Fibroblast of skin of back (primary cell): ENCODE measurements at places on chromosomes 2 and 18.

- DNase-seq, result no peak
Measured at GRCh38 chr18:27135504-27136207, 49.5 kb downstream of the CHST9 start.

DNA sequence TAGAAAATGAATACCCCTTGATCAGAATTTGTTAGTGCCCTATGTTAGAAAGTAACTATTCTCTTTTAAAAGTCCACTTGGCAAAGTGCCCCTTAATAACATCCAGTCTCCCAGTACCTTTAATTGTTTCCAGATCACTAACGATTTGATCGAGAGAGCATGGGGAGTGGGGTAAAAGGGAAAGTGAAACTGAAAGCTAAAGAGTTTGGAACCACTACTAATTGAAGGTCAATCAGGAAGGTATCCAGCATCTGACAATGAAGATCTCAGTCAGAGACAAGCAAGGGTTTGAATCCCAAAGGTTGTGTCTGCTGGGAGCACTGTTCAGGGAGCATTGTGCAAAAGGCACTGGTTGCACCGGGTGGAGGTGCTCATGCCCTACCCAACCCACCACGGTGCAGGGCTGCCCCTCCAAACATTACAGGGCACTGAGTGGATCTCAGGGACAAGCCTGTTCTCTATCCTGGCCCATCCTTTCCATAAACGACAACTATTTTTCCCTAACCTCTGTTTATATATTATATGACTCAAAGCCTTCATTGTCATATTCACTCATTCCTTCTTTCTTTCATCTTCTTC is 14.6 kb upstream of the RIT2 start:
- DNase-seq, result peak; percentile 40

GRCh38 chr2:3349211-3349693 is 28.4 kb downstream of the EIPR1 start:
- no peak for DNase-seq

GRCh38 chr2:85430752-85431569 is 12.4 kb downstream of the SH2D6 start:
- DNase-seq, result no peak

DNA sequence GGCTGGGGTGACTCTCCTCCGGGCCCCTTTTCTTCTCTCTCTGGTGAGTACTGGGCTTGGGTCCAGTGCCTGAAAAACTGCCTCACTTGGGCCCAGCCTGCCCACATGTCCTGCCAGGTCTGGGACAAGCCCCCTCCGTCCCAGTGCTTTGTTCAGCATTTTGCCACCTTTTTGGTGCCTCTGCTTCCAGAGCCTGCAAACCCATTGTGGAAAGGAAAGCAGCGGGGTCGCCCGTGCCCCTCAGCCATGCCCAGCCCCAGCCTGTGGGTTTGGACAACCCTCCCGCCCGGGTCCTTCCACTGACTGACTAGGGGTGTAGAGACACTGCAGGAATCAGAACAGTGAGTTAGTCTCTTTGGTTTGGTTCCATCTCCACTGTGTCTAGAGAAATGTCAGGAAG is 140.7 kb upstream of the ALKAL2 start:
- no peak for DNase-seq

GRCh38 chr18:73670524-73670923 is 477.1 kb downstream of the FBXO15 start:
- no peak for DNase-seq

DNA sequence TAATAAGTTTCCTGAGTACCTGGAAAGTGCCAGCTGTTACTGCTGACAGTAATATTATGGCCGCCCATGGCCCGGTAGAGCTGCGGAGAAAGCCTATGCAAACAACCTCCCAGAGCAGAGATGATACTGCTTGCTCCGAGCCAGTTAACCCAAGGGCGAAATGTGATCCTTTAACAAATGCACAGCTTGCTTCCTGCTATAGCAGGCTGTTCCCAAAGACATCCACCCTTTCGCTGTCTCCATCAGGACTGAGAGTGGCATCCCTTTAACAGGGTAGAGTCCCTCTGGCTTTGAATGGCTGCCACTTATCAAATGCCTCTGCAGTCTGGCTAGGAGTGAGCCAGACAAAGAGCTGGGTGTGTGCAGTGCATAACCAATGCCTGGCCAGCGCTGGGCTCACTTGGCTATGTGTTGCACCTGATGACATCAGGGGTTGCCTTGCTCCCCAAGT is 69.7 kb upstream of the DAPL1 start:
- no peak for DNase-seq

GRCh38 chr18:58496937-58497336 is 132.0 kb downstream of the ALPK2 start:
- DNase-seq, result no peak

GRCh38 chr2:88615822-88616221 is 11.4 kb downstream of the EIF2AK3 start:
- no peak for DNase-seq

- DNase-seq, result peak; percentile 66
Measured at GRCh38 chr2:42974721-42975717, 182.6 kb upstream of the HAAO start.

- DNase-seq, result no peak
Measured at GRCh38 chr18:62812242-62812641, 96.9 kb downstream of the PHLPP1 start.

DNA sequence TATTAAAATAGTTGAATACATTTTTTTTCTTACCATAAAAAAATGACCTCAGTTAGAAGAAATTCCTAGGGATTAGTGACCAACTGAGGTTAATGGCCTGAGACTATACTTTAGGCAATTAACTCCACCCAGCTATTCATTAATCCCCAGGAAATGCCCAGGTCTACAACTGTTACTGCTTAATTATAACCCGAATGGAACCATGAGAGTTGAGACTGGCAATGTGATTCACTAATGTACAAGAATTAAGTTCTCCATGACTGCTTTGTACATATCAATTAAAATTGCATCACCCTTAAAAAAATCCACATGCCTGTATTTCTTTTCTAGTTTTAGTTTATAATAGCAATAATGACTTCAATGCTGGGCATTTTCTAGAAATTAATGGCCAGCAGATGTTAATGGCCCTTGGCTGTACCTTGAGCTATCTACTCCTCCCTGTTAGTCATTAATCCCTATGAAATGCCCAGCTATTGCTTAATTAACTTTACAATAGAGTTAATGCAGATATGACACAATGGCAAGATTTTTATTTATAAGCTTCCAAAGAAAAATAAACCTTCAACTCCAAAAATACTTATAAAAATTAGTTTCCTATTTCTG is 44.1 kb downstream of the ERBB4 start:
- DNase-seq, result no peak

- no peak for DNase-seq
Measured at GRCh38 chr2:106160786-106161261, 33.3 kb downstream of the UXS1 start.

DNA sequence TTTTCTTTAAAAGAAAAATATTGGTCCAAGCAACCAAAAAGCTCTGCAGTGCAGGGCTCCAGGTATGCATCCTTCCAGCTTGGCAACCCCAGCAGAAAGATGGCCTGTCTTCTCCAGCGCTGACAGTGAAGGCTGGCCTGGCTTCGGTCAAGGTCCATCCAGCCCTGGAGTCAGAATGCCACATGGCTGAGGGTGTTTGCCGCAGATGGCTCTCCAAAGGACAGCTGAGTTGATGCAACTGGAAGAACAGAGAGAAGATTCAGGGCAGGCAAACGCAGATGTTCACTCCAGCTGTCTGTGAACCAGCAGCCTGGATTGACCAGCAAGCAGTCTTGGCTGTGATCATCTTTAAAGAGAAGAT is 51.4 kb downstream of the MARCO start:
- no peak for DNase-seq

- no peak for DNase-seq
Measured at GRCh38 chr2:54879032-54879431, 155.6 kb downstream of the EML6 start.

GRCh38 chr2:20217041-20217970 is 7.6 kb downstream of the SDC1 start:
- peak; percentile 31 for DNase-seq

GRCh38 chr2:188551671-188552070 is 260.0 kb downstream of the GULP1 start:
- no peak for DNase-seq

GRCh38 chr2:138610201-138610953 is 108.8 kb downstream of the SPOPL start:
- no peak for DNase-seq

DNA sequence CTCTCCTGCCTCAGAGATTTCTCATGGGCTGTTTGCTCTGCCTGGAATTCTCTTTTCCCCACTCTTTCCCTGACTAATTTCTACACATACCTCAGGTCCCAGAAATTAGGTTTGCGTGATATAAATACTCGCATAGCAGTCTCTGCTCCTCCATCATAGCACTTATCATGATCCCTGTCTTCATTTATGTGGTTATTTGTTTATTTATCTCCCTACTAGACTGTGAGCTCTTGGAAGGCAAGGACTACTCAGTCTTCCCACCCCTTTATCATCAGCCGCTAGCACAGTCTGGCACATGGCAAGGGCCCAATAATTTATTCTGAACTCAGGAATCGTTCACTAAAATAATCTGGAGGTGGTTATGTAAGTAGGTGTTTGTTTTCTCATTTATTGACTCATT is 79.3 kb downstream of the ADCYAP1 start:
- DNase-seq, result no peak

- DNase-seq, result no peak
Measured at GRCh38 chr2:77370511-77370910, 151.7 kb downstream of the LRRTM4 start.

- DNase-seq, result peak; percentile 29
Measured at GRCh38 chr2:85308896-85309555, 18.8 kb downstream of the TGOLN2 start.

DNA sequence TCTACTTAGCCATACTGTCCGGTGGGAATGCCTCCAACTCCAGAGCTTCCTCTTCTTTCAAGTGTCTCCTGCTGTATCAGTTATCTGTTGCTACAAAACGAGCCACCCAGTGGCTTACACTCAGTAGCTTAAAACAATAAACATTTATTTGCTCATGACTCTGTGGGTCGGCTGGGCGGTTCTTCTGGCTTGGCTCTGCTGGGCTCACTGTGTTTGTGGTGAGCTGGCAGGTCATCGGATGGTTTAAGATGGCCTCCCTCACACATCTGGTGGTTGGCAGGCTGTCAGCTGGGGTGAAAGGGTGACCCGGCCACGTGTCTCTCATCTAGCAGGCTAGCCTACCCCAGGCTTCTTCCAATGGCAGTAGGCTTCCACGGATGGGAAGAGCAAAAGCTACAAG is 122.4 kb upstream of the SLC1A4 start:
- DNase-seq, result peak; percentile 86

DNA sequence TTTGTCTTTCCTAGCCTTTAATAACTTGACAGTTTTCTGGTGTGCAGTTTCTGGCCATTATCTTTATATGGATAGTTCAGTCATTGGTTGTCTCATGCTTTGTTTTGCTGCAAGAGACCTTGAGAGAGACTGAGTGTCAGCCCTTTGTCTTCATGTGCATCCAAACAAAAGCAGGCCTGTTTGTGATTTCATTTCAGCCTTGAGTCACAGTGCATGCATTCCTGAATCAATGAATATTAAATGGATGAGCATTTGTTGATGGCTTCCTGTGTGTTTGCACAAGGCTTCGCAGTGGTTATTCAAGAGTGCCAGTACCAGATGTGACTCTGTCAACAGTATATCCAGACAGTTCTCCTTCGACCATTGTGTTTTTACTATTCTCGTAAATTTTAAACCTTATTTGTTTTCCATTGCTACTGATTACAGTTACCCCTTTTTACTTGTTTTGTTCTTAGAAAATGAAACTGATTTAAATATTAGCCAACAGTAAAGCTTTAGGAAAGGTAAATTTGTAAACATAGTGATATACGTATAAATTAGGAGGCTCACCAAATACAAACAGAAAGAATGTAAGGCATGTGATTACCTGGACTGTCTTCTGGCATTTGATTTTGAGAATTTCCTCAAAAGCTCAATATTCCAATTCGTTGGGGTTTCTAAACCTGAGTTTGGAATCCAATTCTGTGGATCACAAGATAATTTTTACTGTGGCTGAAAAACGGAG is 319.8 kb downstream of the CTNNA2 start:
- DNase-seq, result no peak

DNA sequence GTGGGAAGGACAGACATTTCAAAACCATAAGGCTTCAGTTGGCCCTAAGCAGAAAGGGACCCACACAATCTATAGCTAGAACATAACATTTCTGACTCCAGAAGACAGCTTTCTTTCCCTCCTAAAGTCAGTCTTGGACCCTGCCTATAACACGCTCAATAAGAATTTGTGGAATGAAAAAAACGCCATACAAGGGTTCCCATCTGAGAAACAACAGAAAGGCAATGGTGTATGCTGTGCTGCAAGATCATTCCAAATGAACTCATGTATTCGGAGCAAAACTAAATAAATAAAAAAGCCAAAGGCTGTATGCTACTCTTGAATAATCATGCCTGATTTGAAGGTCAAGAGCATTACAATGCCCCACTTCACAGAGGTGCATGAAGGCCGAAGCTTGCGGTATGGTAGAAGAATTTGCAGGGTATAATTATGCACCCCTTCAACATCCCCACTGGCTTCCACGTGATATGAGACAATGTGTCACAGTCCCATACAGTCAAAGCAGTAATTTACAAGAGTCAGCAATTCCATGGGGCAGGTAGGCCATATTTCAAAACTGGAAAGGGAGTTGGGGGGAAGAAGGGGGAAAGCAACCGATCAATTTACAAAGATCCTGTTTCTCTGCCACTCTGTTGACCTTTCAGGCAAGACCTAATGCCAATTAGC is 61.4 kb upstream of the SLC14A2 start:
- peak; percentile 35 for DNase-seq

DNA sequence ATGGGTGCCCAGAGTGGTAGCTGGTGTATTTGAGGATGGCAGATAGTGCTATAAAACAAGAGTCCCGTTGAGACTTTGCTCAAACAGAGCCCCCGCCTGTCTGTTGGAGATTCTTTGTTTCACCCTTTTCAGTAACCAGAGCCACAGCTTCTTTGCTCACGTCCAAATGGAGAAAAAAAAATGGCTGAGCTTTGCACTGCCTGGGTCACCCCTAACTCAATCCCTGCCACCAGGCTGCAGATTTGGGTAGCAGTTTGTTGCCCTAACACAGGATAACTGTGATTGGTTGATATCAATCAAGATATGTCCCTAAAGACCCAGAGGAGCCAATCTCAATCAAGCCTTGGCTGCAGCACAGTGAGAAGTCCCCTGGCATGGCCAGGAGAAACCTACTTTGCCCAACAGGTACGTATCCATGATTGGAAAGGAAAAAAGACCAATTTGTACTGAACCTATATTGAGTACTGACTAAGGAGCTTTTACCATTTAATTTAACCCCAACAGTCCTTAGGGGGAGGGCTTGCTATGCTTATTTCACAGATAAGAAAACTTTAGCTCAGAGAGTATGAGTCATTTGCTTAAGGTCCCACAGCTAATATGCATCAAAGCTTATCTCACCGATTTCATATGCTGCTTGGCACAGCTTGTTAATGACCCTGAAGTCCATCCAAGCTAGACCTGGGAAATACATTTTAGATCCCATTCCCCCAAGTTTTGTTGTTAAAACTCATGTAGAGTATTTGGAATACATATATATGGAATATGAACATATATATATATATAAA is 72.0 kb upstream of the SH3BP4 start:
- peak; percentile 57 for DNase-seq

- peak; percentile 45 for DNase-seq
Measured at GRCh38 chr2:135709992-135710391, 31.7 kb upstream of the UBXN4 start.
